Spinal cord (tissue), 10 donors: ENCODE measurements at places on chromosomes 3 and 15. TPM values are rescaled to one million over a fixed set of nuclear protein-coding genes. Genes with fewer than 3 reads are reported as not detected.

LRRC49 gene
- total RNA-seq: 92.5 TPM

DNA sequence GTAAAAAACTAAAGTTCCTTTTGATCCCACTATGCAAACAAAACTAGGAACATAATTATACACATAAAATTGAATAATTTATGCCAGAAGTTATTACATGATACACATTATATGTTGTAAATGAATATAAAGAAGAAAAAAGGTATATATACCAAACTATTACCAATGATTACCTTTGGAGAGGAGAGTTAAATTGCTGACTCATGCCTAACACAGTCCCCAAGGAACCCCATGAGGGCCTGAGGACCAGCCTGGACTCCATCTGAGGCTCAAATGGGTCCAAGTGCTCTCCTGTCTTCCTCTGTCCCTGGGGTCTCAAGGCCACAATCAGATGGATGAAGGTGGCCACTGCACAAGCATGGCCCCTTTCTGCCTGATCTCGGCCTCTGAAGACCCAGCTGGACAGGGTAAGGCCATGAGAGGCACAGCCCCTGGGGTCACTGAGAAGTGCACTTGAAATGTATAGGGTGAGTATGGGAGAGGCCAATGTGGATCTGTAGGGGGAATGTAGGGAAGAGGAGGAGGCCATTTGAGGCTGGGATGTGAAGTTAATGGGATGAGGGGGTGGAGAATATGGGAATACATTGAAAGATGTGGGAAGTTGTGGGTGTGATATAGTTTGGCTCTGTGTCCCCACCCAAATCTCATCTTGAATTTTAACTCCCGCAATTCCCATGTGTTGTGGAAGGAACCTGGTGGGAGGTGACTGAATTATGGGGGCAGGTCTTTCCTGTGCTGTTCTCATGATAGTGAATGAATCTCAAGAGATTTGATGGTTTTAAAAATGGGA, 1.1 kb upstream of the IQCF1 start:
- no peak for DNase-seq

DNA sequence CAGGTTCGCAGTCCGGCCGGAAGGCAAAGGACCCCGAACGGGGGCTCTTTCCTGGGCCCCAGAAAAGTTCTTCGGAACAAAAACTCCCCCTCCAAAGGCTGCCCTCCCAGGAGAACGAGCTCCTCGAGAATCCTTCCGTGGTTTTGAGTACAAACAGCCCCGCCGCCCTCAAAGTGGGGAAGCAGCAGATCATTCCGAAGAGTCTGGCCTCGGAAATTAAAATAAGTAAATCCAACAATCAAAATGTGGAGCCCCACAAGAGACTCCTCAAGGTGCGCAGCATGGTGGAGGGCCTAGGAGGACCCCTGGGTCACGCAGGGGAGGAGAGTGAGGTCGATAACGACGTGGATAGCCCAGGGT, 1.3 kb downstream of the ARHGEF26 start:
- no peak for DNase-seq

TIPIN gene
- 14.4 TPM for total RNA-seq

GP5 gene
- total RNA-seq: 0.69 TPM

GRCh38 chr15:29102911-29103823, 166.5 kb downstream of the NSMCE3 start:
- DNase-seq: no peak
